ENCODE measurements at places on chromosomes 5 and 9.

DNA sequence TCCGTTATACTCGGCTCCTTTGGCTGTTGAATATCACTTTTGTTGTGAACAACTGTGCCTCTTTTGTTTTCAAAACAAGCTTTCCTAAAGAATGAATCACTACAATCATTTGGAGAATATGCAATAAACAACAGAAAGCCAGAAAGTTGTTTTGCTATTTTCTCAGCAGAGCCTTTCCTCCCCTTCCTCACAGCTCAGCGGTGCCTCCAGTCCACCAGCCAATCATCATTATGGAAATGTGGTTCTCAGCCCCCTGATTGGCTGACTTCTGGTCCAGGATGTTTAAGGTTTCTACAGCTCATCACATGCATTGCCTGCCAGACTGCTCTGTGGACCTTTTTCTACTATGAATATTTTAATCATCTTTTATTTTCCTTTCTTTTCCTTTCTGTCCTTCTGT is 9.1 kb upstream of the ZNF608 start:
- no peak for DNase-seq

DNA sequence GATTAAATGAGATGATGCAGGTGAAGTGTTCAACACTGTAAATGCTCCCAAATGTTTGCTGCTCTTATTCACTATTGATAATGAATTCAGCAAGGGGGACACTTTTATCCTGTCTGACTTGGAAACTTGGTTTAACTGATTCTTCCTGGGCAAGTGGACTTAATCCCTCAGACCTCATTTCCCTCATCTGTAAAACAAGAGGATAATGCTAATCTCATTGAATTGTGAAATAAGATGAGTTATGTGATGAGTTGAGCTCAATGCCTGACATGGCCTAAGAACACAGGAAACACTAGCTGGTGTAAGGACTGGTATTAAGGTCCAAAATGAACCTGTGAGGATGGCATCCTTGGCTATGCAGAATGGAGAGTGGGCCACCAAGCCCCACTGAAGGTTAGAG is 23.3 kb downstream of the TNFSF15 start:
- DNase-seq = no peak

DNA sequence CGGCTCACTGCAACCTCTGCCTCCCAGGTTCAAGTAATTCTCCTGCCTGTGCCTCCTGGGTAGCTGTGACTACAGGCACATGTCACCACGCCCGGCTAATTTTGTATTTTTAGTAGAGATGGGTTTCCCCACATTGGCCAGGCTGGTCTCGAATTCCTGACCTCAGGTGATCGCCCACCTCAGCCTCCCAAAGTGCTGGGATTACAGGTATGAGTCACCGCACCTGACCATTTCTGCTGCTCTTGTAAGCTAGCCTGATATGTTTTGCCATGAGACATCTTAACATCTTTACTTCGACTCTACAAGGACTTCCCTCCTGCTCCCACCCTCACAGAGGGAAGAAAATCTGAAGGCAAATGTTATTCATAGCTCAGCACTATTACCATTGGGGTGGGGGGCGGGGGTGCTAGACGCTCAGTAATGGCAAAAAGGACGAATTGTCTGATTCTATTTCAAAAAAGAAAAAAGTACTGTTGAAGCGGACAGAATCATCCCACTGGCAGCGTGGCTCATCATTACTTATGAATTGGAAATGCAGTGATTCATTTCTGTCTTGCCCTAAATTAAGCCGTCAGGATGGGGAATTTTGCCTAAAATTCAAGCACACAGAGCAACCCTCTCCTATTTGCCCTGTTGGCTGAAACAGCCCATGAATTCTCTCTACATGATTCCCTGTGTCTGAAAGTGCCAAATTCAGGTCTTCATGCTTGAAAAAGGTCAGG is 46.4 kb upstream of the WWC1 start:
- DNase-seq = no peak

- DNase-seq = no peak
These were observed 10.9 kb downstream of the FBXL7 start for GRCh38 chr5:15510831-15511230.

Data from endothelial cell (in vitro differentiated cells).